Stimulated activated CD4-positive, alpha-beta T cell treated with anti-CD3 and anti-CD28 coated beads, Interleukin-15, amount 100 ng/mL, for 24 hours (primary cell): ENCODE measurements at places on chromosomes 3 and 15.

GRCh38 chr15:70892002-70892911, at the start of the genes LRRC49 and THAP10:
LRRC49 (plus strand) TSS chr15:70892826; CDS start chr15:70892895, 69 bp downstream.
THAP10 (minus strand) TSS chr15:70892433; CDS start chr15:70892272, 161 bp downstream.
- peak; percentile 71 for DNase-seq

DNA sequence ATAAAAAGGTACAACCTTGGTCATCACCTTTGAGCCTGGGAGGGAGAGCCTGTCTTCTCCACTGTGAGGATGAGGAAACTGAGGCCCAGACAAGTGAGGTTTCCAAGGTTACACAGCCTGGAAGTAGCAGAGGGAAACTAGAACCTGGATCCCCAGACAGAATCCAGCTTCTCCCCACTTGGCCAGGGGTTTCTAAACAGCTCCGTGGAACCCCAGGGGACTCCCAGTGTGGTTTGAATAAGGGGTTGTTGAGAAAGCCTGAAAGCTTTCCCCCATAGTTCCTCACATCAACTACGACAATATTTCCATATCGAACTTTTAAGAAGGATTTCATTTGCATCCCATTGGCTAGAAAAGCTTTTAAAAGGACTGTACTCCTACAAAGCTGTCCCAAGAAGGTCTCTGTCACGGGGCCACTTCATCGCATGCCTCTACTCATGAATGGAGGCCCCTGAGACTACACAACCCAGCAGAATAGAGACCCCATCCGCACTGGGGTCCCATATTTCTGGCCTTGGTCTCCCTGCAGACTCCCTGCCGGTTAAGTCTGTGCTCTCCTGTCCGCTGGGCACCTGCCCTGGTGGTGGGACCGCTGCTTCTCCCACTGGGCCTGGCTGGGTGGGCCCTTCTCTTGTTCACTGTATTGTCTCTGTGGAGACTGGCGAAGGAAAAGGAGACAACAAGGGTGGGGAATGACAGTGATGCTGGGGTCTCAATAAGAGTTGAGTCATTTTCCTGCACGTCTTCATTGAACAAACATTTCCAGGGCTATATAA, 178.5 kb downstream of the SMAD6 start:
- no peak for DNase-seq

DNA sequence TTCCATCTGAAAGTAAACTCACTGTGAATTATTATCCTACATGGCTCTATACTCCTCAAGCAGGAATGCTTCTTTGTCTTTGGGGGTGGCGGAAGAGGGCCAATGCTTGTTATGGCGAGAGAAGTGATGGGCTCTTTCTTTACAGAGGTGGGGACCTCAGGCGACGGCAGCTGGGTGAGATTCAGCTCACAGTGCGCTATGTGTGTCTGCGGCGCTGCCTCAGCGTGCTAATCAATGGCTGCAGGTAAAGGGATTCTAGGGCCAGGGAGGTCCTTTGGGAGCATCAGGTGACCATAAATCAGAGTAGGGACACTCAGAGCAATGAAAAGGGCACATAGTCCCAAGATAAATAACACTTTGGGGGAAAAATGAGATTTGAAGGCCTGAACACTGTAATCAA, 39.0 kb downstream of the ESYT3 start:
- no peak for DNase-seq

GRCh38 chr3:135017003-135017893, 222.2 kb downstream of the EPHB1 start:
- no peak for DNase-seq

DNA sequence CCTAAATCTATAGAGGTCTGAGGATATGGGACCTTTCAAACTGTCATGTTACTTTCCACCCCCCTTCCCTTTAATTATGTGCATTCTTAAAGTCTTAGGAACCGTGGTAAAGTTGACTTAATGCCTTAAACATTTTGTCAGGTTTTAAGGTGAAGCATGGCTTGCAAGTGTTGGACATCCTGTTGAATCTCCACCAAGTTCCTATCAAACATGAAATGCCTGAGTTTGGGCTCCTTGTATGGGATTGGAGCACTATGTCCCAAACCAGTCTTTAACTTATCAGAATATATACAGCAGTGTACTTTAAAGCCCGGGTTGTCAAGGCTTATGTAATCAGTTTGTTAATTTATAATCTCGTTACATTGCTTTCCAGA, 1.1 kb downstream of the SNRK start:
- no peak for DNase-seq

- no peak for DNase-seq
Observed at GRCh38 chr3:53713626-53714025, 132.6 kb downstream of the CHDH start.
